Activated naive CD4-positive, alpha-beta T cell treated with anti-CD3 and anti-CD28 coated beads, Interleukin-2, amount 50 U/mL, for 72 hours (primary cell): ENCODE measurements at places on chromosomes 16 and 17.

- DNase-seq = no peak
These were observed 6.3 kb downstream of the IGSF6 start for GRCh38 chr16:21646091-21646490.

GRCh38 chr16:66486773-66487579 lies 59.9 kb downstream of the BEAN1 start:
- no peak for DNase-seq

DNA sequence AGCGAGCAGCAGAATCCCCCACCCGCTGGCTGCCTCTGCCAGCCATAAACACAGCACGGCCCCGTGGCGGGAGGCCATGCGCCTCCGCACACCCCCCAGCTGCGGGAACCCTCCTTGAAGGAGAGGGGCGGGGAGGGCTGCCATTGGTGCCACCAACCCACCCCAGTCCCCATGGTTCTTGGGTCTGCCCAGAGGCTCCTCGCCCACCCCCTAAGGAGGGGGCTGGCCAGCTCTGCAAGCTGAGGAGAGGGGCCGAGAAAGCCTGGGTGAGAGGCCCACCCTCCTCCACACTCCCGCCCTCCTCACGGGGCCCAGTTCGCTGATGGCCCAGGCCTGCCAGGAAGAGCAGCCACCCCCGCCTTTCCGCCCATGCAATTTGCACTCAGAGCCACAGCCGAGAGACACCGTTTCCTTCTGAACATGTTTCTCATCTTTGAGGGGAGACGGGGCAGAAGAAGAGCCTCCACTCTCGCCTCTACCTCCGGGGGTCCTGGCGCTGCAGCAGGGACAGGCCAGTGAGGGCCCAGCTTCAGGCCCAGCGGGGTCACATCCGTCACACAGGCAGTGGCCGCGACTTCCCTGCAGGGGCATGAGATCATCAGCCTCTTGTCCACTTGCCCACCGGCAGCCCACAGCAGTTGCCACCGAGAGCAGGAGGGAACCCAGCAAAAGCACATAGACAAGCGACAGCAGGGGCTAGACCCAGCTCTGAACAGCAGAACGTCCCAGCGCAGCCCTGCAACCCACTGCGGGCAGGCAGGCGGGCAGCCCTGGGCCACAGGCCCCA lies 23.0 kb downstream of the KATNB1 start:
- DNase-seq = no peak

GRCh38 chr17:79201119-79201518 lies 126.5 kb downstream of the ENGASE start:
- no peak for DNase-seq

GRCh38 chr16:28974007-28974436 lies 556 bp upstream of the SPNS1 start:
- no peak for DNase-seq
